Osteoblast (primary cell): ENCODE measurements at places on chromosomes 11 and 22.

DNA sequence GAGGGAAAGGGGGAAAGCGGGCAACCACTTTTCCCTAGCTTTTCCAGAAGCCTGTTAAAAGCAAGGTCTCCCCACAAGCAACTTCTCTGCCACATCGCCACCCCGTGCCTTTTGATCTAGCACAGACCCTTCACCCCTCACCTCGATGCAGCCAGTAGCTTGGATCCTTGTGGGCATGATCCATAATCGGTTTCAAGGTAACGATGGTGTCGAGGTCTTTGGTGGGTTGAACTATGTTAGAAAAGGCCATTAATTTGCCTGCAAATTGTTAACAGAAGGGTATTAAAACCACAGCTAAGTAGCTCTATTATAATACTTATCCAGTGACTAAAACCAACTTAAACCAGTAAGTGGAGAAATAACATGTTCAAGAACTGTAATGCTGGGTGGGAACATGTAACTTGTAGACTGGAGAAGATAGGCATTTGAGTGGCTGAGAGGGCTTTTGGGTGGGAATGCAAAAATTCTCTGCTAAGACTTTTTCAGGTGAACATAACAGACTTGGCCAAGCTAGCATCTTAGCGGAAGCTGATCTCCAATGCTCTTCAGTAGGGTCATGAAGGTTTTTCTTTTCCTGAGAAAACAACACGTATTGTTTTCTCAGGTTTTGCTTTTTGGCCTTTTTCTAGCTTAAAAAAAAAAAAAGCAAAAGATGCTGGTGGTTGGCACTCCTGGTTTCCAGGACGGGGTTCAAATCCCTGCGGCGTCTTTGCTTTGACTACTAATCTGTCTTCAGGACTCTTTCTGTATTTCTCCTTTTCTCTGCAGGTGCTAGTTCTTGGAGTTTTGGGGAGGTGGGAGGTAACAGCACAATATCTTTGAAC lies 6.8 kb downstream of the MALAT1 start:
- peak overlapping the region; percentile 86 for H3K4me3 ChIP-seq
- peak; percentile 23 for DNase-seq
- no peaks in the 10 kb centered on the region for H3K4me1 ChIP-seq
- no peaks in the 10 kb centered on the region for H3K27me3 ChIP-seq
- peak overlapping the region; percentile 95 for H3K27ac ChIP-seq
- peaks cover 56% of the 10 kb centered on the region for H3K36me3 ChIP-seq

- DNase-seq = no peak
- peaks cover 7% of the 10 kb centered on the region for H3K36me3 ChIP-seq
- no peak overlapping the region for H3K4me3 ChIP-seq
- no peaks in the 10 kb centered on the region for H3K27me3 ChIP-seq
- H3K4me1 ChIP-seq = peaks cover 22% of the 10 kb centered on the region
- no peak overlapping the region for H3K27ac ChIP-seq
Measured at GRCh38 chr11:8674859-8675258, 7.6 kb downstream of the TRIM66 start.

DNA sequence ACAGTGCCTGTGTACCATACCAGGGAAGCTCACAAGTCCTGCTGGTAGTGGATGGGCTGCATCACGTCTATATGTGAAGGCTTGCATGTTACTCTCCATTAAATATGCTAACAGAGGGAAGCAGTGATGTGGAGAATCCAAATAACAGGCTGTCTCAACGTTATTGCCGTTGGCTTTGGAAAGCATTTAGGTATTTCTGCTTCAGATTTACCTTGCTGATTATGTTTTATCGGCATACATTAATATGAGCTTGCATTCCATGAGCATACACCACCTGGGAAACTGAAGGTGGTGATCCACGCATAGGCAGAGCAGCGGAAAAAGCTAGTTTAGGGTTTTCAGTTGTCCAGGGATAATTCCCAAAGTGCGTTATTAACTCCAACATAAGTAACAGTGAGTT lies 175.0 kb downstream of the GRIK4 start:
- H3K36me3 ChIP-seq = no peaks in the 10 kb centered on the region
- peaks cover 28% of the 10 kb centered on the region for H3K27me3 ChIP-seq
- H3K27ac ChIP-seq = no peak overlapping the region
- no peak overlapping the region for H3K4me3 ChIP-seq
- H3K4me1 ChIP-seq = no peaks in the 10 kb centered on the region

GRCh38 chr22:49446759-49447710 lies 380.6 kb downstream of the BRD1 start:
- peak; percentile 48 for DNase-seq
- no peaks in the 10 kb centered on the region for H3K27me3 ChIP-seq

DNA sequence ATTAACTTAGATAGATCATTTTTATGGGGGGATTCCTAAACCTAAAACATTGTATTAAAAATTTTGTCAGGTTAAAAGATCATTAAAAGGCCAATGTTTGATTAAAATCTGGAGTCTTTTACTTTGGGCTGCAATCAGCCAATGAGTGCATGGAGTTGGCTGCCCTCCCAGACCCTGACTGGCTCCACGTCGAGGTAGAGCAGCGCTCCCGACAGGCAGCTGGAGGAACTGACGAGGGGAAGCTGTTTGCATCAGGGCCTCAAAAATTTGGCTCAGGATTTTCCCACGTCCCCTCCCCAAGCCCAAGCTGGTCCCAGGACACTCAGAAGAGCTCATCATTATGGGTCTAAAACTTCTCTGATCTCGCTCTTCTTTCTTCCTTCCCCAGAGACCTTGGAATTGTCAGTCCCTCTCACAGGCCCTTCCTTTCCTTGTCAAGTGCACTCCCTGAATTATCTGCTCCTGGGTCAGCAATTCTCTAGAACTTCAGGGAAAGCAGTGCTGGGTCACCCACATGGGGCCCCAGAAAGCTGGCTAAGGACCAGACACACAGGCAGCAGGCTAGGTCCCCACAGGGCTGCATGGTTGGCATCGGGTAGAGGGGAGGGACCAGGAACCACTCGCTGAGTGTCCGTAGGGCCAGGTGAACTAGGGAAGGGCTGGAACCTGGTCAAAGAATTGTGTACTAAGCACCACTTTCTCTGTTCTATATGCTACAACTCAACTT lies 119.6 kb upstream of the IGLL5 start:
- H3K36me3 ChIP-seq = no peaks in the 10 kb centered on the region
- no peak overlapping the region for H3K4me3 ChIP-seq
- no peak overlapping the region for H3K27ac ChIP-seq
- no peak for DNase-seq
- H3K4me1 ChIP-seq = no peaks in the 10 kb centered on the region

- no peaks in the 10 kb centered on the region for H3K27me3 ChIP-seq
- no peak for DNase-seq
- H3K36me3 ChIP-seq = no peaks in the 10 kb centered on the region
Measured at GRCh38 chr11:6402561-6402981, 12.3 kb downstream of the SMPD1 start.

DNA sequence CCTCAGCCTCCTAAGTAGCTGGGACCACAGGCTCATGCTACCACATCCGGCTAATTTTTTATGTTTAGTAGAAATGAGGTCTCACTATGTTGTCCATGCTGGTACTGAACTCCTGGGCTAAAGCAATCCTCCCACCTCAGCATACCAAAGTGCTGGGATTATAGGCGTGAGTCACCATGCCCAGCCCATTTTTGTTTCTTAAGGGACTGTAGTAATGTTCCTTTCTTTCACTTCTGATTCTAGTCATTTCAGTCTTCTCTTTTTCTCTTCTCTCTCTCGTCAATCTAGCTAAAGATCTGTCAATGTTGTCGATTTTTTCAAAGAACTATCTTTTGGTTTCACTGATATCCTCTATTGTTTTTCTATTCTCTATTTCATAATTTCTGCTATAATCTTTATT lies 111.0 kb upstream of the APOA1 start:
- no peaks in the 10 kb centered on the region for H3K27me3 ChIP-seq
- H3K4me1 ChIP-seq = peaks cover 9% of the 10 kb centered on the region
- no peak for DNase-seq
- peaks cover 27% of the 10 kb centered on the region for H3K36me3 ChIP-seq
- H3K4me3 ChIP-seq = no peak overlapping the region

DNA sequence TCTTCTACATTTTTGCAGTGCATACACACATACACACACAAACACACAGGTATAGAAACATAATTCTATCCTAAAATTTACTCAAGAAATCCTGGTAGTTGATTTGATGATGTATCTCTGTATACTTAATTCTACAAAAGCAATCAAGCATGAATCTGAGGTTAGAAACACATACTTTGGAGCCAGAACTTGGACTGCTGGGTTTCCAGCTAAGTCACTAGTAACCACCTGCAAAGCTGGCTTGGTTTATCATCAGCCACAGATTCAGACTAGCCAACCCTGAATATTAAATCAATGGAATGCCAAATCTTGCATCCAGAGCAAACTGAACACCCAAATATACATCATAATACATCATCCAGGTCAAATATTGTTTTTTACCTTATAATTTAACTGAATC lies 24.8 kb upstream of the POU2AF2 start:
- DNase-seq = no peak
- no peak overlapping the region for H3K4me3 ChIP-seq
- no peaks in the 10 kb centered on the region for H3K27me3 ChIP-seq
- no peaks in the 10 kb centered on the region for H3K4me1 ChIP-seq

DNA sequence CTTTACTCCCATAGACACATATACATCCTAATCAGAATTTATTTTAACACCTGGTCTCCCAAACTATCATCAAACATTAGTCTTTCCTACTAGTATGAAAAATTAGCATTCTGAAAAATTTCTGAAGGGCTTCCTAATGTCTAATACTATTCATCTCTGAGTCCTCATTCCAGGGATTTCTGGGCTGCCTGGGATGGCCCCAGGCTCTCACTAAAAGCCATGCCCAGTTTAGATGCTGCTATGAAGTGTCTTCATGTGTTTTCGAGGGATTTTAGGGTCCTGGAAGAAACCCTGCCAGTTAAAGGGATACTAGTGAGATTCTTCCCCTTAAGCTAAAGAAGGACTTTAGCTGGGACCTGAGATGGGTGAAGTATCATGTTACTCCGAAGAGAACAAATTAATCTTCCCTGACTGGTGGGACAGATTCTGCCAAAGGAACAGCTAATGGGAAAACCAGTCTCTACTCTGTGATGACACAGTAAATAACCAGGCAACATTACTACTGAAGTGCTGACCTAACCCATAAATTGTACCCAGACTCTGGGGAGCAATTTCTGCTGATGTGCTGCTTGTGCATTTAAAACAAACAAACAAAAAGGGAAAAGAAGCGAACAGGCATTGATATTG lies 342.6 kb downstream of the SOX6 start:
- H3K4me1 ChIP-seq = no peaks in the 10 kb centered on the region
- no peaks in the 10 kb centered on the region for H3K36me3 ChIP-seq
- no peaks in the 10 kb centered on the region for H3K27me3 ChIP-seq
- no peak for DNase-seq
- H3K27ac ChIP-seq = no peak overlapping the region
- H3K4me3 ChIP-seq = no peak overlapping the region

DNA sequence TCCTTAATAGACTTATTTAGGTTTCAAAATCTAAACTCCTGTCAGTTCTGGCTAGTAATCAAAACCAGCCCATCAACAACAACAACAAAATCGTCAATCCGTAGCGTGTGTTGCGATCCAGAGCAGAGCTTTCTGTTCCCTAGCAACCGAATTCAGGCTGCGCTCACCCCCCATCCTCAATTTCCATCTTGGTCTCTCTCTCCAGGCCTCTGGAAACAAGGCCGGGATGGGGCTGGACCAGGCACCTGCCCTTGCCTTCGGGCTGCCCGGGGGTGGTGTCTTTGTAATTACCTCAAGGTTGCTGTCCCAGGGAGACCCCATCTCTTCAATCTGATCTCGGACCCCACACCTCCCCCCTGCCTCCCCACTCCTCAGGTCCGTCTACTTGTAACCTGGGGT lies 1341.5 kb downstream of the BRD1 start:
- no peaks in the 10 kb centered on the region for H3K36me3 ChIP-seq
- no peak for DNase-seq
- peaks cover 15% of the 10 kb centered on the region for H3K27me3 ChIP-seq
- no peak overlapping the region for H3K4me3 ChIP-seq

DNA sequence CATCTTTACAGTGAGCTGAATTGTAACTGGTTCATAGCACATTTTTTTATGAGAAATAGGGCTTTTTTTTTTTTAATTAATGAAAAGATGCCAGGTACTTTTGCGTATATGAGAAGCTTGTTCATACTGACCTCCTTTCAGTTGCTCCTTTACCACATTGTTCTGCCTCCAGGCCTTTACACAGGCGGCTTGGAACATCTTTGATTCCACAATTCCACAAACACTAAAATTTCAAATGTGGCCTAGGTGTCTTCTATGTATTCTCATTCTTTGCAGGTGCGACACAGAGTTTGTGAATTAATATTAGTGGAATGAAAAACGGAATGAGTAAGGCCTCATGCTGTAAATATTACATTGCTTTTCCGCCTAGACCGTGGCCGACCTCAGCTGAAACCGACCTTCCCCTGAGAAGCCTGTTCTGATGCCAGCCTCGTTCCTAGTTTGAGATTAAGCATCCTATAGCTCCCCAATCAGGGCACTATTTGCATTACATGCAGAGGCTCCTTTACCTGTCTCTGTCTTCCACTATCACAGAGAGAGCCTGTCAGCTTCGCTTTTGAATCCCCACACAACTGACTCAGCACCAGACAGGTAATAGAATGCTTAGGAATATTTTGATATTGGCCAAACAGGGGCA lies 125.8 kb downstream of the LDLRAD3 start:
- no peaks in the 10 kb centered on the region for H3K36me3 ChIP-seq
- H3K4me3 ChIP-seq = no peak overlapping the region
- H3K27ac ChIP-seq = no peak overlapping the region
- peaks cover 10% of the 10 kb centered on the region for H3K4me1 ChIP-seq

DNA sequence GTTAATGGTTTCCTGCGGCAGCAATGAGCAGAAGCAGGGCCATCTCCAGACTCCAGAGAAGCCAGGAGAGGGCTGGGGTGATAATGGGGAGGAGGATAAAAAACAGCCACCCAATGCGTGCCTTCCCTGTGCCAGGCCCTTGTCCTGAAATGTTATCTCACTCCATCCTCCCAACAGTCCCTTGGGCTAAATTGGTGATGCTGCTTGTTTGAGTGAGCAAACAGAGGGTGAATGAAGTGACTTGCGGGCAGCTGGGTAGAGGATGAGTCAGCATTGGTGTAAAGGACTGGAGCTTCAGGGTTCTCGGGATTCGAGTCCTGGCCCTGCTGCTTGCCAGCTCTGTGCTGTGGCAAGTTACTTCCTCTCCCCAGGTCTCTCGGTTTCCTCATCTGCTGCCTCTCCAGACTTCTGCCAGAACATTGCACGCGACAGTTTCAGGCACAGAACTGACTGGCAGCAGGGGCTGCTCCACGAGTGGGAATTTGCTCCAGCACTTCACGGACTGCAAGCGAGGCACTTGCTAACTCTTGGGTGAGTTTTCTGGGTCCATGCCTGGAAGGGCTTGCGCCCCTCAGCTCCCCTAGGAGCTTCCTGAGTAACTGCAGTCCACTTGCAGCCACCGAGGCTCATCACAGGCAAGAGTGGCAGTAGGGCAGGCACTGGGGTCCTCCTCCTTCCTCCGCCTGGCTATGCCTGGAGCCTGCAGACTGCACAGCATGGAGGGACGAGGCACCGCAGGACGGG lies at the start of gene P2RY6:
TSS of gene P2RY6 (plus strand) at position 403 of the 744 bp plus-strand sequence. CDS start 24,181 bp downstream, outside the sequence.
- H3K27ac ChIP-seq = no peak within 1 kb of the TSS
- peak; percentile 95 for DNase-seq
- no peaks in the 10 kb centered on the region for H3K27me3 ChIP-seq
- H3K4me3 ChIP-seq = no peak within 1 kb of the TSS

- H3K27me3 ChIP-seq = peaks cover 1% of the 10 kb centered on the region
- DNase-seq = peak; percentile 84
- H3K36me3 ChIP-seq = no peaks in the 10 kb centered on the region
- H3K27ac ChIP-seq = peak overlapping the region; percentile 68
Measured at GRCh38 chr22:32534252-32535235, 59.9 kb downstream of the FBXO7 start.
